ENCODE measurements at places on chromosomes 4 and X.

DNA sequence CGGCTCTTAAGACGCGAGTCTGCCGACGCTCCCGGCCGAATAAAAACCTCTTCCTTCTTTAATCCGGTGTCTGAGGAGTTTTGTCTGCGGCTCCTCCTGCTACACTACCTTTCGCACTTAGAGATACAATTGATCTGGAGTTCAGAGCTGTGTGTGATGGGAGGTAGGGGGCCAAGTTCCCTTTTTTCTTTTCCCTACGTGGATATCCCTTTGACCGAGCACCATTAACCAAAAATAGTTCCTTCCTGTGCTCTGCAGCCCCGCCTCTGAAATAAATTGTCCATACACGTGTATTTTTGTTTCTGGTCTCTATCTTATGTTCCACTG lies 555 bp upstream of the PGM2 start:
- DNase-seq, result no peak

DNA sequence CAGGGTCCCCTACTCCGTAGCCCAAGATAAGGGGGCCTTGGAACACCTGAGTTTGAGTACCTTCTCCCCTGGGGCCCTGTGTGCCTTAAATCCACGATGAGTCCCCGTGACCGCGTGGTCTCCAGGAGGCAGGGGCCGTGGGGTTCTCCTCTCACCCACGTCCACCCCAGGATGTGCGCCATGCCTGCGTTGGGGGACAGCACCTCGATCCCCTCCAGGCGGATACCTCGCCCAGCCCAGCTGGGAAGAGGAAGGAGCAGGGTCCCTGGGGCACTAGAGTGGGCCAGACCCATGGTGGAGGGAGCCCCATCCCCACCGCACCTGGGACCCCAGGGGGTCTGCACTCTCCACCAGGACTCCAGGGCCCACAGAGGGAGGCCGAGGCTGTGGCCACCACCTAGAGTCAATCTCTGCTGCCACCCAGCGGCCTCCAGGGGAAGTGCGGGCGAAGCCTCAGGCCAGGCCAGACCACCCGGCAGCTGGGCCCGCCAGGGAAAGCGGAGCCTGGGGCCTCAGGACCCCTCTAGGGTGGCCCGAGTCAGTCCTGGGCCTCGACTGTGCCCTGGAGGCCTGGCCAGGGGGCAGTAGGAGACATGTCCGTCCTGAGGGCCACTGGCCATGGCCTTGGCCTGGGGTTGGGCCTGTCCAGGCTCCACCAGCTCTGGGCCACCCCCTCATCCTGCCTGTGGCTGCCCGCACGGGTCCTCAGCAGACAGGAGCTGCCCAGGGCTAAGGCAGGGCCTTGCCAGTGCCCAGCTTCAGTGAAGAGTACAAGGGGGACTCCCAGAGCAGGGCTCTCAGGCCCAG lies 55.0 kb downstream of the FAM53A start:
- DNase-seq, result peak; percentile 34

GRCh38 chrX:12970691-12971202 lies 4.2 kb upstream of the TMSB4X start:
- peak; percentile 85 for DNase-seq

DNA sequence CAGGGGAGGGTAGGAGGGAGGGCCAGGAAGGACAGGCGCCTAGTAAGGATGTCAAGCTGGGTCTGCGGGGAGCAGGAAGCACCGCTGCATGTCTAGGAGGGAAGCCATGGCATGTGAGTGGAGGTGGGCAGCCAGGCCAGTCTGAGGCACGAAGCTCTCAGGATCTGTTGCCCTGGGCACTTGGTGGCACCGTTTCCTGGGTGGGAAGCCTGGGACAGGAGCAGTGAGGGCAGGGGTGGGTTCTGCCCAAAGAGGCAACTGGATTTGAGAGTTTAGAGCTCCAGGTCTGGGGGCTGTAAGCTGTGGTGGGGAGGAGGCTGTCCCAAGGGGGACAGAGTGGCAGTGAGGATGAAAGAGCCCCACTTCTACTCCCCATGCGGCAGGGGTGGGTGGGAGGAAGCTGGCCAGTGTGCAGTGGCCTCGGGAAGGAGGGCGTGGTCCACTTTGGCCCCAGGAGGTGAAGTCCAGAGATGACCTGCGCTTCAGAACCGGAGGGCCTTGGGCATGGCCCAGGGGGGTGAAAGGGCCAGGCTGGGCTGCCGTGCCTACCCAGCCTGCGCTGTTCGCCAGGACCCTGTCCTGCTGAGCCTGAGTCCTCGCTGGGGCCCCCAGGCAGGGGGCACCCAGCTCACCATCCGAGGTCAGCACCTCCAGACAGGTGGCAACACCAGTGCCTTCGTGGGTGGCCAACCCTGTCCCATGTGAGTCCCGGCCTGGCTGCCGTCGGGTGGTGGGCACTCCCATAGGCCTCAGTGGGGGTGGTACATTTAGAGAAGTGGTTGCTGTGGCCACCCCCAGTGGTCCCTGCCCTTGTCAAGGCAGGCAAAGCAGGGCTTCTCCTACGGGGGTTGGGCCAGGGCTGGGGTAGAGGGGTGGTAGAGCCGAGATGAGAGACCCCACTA lies 8.3 kb upstream of the SRPK3 start:
- no peak for DNase-seq

DNA sequence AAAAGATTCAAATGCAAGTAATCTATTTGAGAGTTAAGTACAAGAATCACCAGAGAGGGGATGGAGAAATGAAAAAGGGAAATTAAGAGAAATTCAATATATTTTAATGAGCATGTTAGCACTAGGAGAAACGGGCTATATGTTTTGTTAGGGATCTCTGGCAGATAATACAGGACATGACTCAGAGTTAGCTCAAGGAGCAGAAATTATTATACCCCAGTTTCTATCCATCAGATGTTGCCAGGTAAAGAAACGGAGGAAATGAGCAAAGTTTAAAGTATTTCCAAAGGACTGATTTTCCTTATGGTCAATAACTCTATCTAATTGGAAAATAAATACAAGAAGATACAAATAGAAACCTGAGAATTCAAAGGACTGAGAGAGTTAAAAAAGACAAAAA lies 867.6 kb downstream of the TRAM1L1 start:
- no peak for DNase-seq

GRCh38 chrX:20325786-20326388 lies 59.2 kb upstream of the RPS6KA3 start:
- DNase-seq, result no peak

DNA sequence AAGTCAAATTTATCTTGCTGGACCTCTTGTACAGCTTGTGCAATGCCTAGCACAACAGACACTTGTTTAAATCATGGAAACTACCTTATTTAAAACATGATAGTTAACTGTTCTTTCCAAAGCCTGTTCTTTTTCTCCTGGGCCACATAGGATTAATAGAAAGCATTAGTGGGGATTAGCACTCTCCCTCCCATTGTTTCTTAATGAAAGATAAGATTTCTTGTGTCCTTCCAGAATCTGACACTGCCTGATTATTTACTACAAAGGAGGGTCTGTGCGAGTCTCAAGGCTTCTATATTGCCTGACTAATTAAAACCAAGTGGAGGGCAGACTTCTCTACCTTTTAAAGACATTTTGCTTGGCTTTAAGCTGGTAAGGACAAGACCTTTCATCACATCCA lies 8.5 kb upstream of the ELMOD2 start:
- DNase-seq, result no peak

DNA sequence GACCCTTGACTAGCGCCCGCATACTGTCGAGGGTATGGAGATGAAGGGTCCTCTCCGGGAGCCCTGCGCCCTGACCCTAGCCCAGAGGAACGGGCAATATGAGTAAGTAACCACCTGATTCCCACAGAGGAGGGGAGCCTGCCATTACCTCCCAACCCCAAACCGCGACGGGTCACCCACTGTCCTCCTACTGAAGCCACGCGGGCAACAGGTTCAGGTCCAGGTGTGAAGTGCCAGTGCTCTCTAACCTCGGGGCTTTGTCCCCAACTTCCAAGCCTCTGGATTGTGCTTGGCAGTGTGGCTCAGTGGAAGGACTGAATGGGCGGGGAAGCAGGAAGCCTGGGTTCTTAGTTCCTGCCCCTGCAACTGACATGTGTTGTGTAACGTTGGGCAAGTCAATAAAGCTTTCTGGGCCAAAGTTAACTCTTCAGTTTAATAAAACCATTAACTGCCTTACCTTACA lies 694 bp downstream of the OCRL start:
- no peak for DNase-seq

GRCh38 chrX:154074199-154074598 lies 23.3 kb downstream of the MECP2 start:
- no peak for DNase-seq

DNA sequence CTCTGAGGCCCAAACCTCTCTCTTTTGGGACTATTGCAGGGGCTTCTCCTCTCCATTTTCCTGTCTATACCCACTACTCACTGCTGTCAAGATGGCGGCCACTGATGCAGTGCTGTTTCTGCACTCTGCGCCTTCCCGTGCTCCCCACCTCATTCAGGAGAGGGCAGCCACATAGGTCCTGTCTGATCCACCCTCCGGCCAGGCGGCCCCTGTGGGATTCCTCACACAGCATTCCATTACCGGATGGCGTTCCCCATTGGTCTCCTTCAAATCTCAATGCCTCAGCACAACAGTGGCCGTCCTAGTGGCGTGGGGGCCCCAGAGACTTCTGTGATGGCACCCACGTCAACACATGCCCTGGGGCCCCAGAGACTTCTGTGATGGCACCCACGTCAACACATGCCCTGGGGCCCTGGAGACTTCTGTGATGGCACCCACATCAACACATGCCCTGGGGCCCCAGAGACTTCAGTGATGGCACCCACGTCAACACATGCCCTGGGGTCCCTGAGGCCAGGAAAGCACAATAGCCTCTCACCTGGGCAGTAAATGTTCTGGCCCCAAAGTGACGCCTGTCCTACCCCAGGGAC lies 7.3 kb downstream of the SPON2 start:
- no peak for DNase-seq

- no peak for DNase-seq
Measured at GRCh38 chr4:95250544-95251137, 298.1 kb downstream of the UNC5C start.

- no peak for DNase-seq
Measured at GRCh38 chrX:153905481-153906095, 1.1 kb downstream of the AVPR2 start.

GRCh38 chr4:91567594-91567993 lies 736.2 kb upstream of the GRID2 start:
- DNase-seq, result no peak

- DNase-seq, result no peak
Measured at GRCh38 chr4:116849620-116850019, 235.8 kb downstream of the TRAM1L1 start.

DNA sequence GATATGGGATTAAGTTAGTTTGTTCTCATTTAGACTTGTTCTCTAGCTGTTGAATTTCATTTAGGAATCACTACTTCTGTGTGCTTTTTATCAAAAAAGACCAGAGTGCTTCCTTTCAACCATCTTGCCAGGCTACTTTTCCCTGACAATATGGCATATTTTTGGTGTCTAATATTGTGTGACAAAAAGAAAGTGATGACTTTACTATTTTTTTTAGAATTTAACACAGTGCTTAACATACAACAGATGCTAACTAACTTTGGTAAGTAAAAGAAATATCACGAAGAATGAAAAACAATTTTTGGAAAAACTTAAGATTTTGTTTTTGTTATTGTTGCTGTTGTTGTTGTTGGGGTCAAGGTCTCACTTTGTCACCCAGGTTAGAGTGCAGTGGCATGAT lies 462.2 kb upstream of the PABPC4L start:
- no peak for DNase-seq

DNA sequence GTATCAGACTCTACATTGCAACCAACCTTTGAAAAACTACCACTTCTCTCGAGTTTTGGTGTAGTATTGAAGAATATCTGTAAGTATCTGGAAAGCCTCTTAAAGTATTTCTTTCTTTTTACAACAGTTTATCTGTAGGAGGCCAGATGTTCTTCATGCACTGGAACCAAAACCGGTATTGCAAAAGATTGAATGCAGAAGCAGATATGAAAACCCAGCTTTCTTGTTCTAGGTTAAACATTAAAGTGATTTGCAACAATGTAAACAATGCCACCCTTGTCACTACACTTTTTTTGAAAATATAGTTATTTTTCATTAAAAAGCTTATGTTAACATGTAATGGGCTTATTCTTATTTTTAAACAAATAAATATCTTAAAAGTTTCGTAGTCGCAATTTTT lies 27.2 kb downstream of the PLS3 start:
- no peak for DNase-seq

DNA sequence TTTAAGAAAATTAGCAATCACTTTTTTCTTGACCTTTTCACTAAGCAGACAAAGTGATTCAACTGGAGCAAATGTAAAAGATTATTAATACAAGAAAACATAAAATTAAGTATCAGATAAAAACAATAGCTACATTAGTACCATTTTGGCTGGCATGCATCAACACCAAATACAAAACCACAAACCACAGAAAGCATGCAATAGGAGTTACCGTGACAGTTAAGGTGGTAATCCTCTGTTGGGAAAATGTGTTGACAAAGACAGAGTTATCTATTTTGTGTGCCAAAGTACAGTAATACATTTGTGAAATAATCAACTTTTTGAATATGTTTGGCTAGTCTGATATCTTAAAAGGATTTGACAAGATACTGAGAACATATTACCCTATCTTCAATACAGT lies 89.8 kb upstream of the ETNPPL start:
- DNase-seq, result peak; percentile 24

DNA sequence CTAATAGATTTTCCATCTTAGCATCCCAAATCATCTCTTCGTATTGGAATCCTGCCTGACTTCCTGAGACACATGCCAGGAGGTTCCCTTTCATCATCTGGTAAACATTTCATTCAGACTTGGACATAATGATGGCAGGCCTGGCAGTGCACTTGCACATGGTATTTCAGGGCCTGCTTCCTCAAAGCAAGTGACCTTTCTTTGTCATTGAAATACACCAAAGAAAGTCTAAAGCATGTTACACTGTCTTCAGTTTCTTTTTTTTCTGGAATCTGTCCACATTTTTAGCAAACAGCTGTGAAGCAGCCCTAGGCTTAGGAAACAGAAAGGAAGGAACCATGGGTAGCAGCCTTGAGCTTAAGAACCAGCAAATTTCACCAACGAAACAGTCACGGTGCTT lies 205.9 kb upstream of the VCX start:
- DNase-seq, result no peak

GRCh38 chr4:56252561-56253152 lies 134.6 kb downstream of the AASDH start:
- no peak for DNase-seq

- DNase-seq, result peak; percentile 22
Measured at GRCh38 chrX:24479924-24480323, 14.8 kb downstream of the PDK3 start.

GRCh38 chr4:176608346-176608745 lies 184.4 kb downstream of the VEGFC start:
- DNase-seq, result no peak

GRCh38 chr4:159297091-159297490 lies 194.2 kb downstream of the RAPGEF2 start:
- DNase-seq, result no peak

- no peak for DNase-seq
Measured at GRCh38 chr4:8504279-8505007, 63.9 kb downstream of the TRMT44 start.

- DNase-seq, result no peak
Measured at GRCh38 chr4:24768604-24769003, 26.8 kb upstream of the SOD3 start.

- DNase-seq, result no peak
Measured at GRCh38 chrX:67917421-67918010, 373.7 kb downstream of the AR start.

All from T-helper 2 cell (primary cell).